Lung (tissue), 17 donors: ENCODE measurements at places on chromosomes 5 and 9. TPM values are rescaled to one million over a fixed set of nuclear protein-coding genes. Genes with fewer than 3 reads are reported as not detected.
A peak's percentile ranks its signal among the peaks of the same experiment; 100 is the strongest.

DNA sequence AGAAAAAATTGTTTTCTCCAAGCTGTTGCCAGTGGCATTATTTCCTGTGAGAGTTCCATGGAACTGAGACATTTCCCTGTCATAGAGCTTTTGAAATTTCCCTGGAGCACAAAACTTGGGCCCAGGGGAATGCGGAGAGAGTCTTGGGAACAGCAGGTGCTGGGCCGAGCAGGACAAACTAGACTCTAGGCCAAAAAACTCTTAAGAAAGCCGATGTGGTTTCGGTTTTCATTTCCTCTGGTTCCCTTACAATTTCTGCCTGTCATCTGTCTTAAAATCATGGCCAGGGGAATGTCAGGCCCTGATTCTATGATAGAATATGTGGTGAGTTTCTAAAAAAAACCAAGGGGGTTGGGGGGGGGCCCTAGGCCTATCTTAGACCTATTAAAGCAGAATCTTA is 4.6 kb downstream of the SLC35A4 start:
- no peak for DNase-seq

DNA sequence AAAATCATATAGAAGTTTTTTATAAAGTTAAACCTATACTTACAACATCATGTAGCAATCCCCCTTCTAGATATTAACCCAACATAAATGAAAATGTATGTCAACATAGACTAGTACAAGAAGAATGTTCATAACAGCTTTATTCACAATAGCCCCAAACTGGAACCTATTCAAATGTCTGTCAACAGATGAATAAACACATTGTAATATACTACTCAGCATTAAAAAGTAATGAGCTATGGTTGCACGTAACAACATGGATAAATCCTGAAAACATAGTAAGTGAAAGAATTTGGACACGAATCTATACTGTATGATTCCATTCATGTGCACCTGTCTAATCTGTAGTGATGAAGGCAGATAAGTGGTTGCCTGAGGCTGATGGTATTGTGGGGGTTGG is 73.9 kb downstream of the CSNK1G3 start:
- DNase-seq, result no peak

The MAMDC2 gene
- total RNA-seq, result 6.5 TPM

GRCh38 chr9:8730618-8731017 is 931.0 kb upstream of the DMAC1 start:
- DNase-seq, result no peak

DNA sequence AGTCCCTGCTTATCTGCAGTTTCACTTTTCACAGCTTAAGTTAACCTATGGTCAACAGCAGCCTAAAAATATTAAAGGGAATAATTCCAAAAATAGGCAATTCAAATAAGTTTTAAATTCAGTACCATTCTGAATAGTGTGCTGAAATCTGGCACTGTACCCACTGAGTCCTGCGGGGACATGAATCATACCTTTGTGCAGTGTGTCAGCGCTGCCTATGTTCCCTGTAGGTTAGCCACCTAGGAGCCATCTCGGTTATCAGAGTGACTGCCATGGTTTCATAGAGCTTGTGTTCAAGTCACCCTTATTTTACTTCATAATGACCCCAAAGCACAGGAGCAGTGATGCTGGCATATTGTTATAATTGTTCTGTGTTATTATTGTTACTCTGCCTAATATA is 139.9 kb downstream of the GPBP1 start:
- no peak for DNase-seq

DNA sequence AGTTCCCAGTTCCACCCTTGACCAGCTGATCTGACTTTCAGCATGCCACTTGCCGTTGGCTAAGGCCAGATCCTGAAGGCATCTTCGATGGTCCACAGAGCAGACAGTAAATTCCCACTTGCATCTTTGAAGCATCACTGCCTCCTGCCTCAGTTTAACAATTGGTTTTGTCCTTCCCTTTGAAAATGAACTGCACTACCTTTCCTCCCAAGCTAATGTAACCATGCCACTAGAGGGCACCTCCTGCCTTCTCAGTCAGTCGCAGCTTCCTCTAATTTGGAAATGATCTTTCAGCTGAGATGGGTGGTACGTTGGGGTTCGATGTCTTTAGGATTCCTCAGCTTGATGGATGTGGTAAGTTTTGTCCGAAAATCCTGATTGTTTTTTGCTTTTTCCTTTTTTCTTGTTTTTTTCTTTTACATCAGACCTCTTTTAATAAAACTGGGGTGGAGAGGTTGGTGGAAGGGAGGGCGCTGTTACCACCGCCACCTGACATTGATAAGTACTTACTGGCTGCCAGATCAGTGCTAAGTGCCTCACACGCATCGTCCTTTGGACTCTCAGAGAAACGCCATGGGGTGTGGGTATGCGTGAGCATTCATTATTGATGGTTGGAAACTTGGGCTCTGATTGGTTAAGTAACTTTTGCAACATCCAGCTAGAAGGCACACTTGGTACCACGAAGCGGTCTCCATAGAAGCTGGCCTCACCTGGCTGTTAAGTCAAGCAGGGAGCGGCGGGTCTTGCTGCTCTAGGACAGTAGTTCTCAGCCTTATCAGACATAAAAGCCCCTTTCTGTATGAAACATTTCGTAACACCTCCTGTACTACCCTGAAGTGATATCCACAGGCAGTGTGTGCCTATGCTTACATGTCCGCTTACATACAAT is 16.9 kb downstream of the PTTG1 start:
- DNase-seq, result peak; percentile 41

- no peak for DNase-seq
Observed at GRCh38 chr9:134930398-134930797, 12.7 kb upstream of the FCN1 start.

DNA sequence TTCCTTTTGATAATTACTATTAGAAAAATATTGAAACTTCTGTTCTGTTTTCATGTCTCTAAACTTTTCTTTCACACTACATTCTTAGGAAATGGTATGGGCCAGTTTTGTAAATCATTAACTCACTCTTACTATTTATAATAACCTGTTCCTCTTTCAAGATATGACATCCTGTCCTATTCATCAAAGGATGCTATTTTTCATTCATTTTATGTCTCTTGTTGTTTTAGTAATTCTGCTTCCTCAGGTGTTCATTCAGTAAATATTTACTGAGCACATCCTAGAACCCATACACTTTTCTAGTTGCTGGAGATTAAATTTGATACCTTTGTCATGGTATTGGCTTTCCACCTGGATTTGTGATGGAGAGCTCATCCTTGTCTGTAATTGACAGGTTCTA is 58.0 kb downstream of the GDA start:
- peak; percentile 6 for DNase-seq

DNA sequence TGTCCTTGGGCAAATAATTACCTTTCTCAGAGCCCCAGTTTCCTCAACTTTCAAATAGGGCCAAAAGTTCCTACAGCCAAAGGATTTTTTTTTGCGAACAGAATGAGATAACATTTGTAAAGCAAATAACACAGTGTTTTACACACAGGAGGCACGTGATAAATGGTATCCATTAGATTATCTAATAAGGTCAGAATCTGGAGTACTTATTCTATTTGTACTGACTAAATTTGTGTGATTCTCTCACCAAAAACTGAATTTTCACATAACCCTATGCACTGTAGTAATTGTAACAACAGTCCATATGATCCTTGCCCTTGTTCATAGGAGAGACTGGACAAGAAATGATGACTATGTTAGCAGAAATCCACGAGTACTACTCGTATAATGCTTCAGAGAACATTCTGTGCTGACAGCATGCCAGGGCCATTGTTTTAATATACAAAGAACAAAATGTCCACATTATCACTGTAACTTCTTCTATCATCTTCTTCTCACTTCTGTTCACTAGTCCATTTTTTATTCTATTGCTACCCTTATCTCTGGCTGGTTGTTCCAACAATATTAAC is 13.9 kb upstream of the FEM1C start:
- DNase-seq, result no peak

The FAM78A gene
- total RNA-seq, result 10.8 TPM

The GTF3C4 gene
- total RNA-seq, result 16.9 TPM

- no peak for DNase-seq
Observed at GRCh38 chr9:132366481-132366880, 11.7 kb upstream of the SETX start.

- DNase-seq, result no peak
Observed at GRCh38 chr9:4862506-4863250, 69.9 kb downstream of the RCL1 start.

The FOXD4L4 gene
- 0.21 TPM for total RNA-seq

DNA sequence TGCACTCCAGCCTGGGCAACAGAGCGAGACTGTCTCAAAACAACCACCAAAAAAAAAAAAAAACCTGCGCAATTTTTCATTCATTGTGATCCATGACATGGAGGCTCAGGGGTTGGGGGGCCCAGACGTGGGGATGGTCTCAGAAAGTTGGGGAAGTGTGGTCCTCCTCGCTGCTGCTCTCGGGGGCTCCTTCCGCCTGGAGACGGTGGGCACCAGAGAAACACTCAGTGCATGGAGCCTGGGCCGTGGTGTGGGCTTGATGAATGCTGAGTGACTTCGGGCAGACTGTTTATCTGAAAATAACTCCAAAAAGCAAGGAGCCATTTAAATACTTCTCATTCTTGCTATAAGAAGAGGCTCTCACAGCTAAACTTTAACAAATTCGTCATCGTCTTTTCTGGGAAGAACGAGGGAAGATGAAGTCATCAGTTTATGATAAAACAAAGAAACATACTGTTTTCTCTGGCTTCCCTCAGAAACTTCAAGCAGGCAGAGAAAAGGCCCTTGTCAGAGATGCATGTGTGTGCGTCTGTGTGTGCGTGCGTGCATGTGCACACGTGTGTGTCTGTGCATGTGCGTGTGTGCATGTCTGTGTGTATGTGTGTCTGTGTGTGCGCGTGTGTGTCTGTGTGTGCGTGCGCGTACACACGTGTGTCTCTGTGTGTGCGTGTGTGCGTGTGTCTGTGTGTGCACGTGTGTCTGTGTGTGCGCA is 35.0 kb downstream of the RASGEF1C start:
- DNase-seq, result peak; percentile 45

The PIP5KL1 gene
- total RNA-seq, result 9.0 TPM

DNA sequence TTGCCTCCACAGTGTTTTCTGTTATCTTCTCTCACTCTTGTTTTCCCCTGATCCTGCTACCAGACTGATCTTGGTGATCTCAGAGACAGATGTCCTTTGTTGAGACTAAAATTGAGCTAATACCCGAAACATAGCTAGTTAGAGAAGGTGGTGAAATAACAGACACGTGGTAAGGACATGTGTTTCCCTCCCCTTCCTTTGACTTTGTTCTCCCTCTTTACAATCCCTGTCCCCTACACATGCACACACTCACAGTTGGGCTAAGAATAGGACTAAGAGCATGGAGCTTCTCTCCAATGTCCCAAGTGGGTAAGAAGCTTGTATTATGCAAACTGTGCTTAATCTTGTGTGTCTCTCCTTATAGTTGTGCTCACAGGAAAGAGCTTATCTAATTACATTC is 1603.0 kb upstream of the C9orf72 start:
- DNase-seq, result no peak

GRCh38 chr5:76755779-76756637 is 40.1 kb downstream of the F2R start:
- DNase-seq, result no peak

The PHF24 gene
- 0.48 TPM for total RNA-seq

- no peak for DNase-seq
Observed at GRCh38 chr9:129987047-129987446, 55.9 kb downstream of the FNBP1 start.

The PCDHA9 gene
- total RNA-seq, result 0.49 TPM

- DNase-seq, result no peak
Observed at GRCh38 chr9:118362123-118362522, 657.9 kb downstream of the TLR4 start.
